Activated CD4-positive, CD25-positive, alpha-beta regulatory T cell (primary cell): ENCODE measurements at places on chromosomes 12 and 14.

DNA sequence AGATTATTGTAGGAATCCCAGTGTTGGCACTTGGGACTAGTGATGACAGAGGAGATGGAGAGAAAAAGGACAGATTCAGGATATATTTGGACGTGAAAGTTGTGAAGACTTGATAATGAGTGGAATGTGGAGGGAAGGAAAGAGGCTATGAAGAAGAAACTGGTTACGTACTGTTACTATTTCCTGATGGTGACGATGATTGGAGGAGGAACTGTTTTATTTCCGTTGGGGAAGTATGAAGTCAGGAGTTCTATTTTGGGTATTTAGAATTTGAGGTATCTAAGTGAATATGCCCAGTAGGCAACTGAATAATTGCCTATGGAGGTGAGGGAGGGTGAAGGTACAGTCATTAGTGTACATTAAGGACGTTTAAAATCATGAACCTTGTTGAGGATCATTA lies 207.2 kb downstream of the TMTC2 start:
- DNase-seq: no peak

DNA sequence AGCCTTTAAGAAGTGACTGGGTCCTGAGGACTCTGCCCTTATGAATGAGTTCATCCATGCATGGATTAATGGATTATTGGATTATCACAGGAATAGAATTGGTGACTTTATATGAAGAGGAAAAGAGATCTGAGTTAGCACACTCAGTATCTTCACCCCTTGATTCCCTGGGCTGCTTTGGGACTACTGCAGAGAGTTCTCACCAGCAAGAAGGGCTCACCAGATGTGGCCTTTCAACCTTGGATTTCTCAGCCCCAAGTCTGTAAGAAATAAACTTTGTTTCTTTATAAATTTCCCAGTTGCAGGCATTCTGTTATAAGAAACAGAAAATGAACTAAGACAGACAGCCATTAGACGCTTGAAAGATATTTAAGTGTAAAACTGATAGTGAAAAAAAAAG lies 509.2 kb downstream of the FLRT2 start:
- no peak for DNase-seq

- no peak for DNase-seq
These were observed 3.5 kb downstream of the TMEM63C start for GRCh38 chr14:77185093-77185465.

- no peak for DNase-seq
These were observed 32.9 kb upstream of the SYCP3 start for GRCh38 chr12:101772012-101772775.

DNA sequence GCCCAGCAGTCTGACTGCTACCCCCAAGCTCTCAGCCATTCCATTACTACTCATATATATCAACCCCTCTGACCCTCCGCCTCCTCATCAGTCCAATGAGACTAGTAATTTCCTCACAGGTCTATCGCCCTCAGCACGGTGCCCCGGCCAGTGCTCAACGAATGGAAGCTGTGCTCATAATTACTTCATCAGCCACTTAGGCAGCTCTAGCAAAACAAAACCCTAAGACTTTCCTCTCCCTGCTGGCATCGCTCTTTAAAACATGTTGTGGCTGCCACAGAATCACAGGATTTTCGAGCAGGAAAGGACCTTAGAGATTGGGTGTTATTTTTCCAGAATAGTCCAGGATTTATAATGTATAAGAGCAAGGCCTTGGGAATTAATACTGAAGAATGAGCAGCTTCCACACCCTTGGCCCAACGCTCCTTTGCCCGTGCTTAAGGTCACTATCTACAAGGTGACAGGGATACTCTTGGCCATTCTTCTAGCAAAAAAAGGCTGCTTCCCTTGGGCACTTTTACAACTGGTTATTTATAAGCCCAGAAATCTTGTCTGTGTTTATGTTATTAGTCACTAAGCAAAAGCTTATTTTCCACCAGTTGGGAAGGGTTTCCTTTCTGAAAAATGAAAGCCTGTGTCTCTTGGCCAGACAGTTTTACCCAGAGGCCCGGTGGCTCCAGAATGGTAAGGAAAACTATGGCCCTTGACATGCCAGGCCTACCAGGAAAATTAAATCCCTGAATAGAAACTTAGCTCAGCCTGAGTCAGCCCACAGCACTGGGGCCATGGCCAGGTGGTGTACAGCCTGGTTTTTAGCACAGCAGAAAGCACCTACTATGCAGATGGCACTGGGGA lies 47.9 kb downstream of the NUAK1 start:
- DNase-seq: no peak

GRCh38 chr14:22039938-22040780 lies 366.5 kb upstream of the OR4E1 start:
- DNase-seq: no peak

DNA sequence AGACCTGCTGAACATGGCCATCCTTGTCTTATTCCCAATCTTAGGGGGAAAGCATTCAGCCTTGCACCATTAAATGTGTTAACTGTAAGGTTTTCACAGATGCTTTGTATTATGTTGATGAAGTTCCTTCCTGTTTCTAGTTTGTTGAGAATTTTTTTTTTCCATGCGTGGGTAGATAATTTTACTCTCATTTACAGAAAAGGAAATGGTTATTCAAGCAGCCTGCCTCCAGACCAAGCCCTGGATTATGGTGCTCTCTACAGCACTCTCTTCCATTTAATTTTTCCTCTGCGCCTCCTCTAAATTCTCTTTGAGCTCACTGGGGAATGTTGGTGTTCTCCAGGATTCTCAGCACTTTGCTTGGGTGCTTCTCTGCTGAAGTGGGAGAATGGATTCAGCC lies 179.3 kb upstream of the PZP start:
- DNase-seq: no peak

DNA sequence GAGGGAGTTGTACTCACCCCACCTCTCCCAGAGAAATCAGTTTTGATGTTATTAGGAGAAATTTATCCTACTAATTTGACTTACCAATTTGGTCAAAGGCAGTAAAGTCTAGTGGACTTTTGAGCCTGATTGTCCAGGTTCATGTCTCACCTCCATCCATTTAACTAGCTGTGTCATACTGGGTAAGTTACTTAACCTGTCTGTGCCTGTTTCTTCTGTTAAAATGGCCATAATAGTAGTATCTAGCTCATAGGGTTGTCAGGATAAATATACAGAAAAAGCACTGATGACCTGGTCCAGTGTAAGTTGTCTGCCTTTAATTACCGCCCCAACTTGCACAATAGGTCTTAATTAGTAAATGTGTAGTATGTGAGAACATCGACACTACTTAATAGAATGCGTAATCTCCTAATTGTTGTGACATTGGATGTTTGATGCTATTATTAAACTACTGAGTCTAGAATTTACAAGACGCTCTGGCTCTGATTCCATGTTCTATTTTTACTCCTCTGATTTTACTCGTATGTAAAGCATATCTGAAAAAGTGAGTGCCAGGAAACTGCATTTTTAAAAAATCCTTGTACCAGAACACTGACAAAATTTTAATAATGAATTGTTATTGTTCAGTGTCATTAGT lies 1.5 kb downstream of the RAB21 start:
- DNase-seq: no peak

DNA sequence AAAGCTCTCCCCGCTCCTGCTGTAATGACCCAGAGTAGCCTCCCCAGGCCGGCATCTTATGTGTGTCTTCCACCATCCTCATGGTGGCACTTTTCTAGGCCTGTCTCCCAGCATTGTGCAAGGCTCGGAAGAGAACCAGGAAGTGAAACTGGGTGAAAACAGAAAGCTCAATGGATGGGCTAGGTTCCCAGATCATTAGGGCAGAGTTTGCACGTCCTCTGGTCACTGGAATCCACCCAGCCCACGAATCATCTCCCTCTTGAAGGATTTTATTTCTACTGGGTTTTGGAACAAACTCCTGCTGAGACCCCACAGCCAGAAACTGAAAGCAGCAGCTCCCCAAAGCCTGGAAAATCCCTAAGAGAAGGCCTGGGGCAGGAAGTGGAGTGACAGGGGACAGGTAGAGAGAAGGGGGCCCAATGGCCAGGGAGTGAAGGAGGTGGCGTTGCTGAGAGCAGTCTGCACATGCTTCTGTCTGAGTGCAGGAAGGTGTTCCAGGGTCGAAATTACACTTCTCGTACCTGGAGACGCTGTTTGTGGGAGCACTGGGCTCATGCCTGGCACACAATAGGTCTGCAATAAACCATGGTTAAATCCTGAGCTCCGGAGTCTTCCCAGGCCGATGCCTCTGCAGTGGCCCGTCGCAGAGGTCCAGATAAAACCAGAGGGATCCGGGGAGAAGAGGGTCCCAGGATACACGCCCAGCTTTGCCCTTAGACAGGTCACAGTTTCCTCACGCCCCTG lies 15.6 kb downstream of the ACVRL1 start:
- no peak for DNase-seq

GRCh38 chr12:12777092-12777491 lies 8.4 kb upstream of the APOLD1 start:
- DNase-seq: no peak

DNA sequence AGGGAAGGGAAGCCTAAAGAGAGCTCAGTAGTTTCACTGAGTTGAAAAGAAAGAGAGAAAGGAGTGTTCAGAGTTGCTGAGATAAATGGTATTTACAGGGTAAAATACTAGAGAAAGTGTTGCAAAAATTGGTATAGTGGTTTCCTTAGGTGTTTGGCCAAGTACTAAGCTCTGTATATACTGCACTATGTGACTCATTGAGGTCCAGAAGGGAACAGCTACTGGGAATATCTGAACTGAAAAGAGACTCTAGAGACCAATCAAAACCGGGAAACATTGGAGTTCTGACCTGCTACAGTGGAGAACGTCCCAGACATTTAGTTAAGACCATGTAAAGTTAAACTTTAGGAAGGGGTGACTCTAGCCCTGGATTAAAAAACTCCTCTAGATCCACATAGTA lies 42.7 kb upstream of the ALX1 start:
- no peak for DNase-seq

GRCh38 chr14:101467181-101467926 lies 93.9 kb upstream of the DIO3 start:
- no peak for DNase-seq

- no peak for DNase-seq
These were observed 561.2 kb upstream of the SEL1L start for GRCh38 chr14:82094829-82095345.

DNA sequence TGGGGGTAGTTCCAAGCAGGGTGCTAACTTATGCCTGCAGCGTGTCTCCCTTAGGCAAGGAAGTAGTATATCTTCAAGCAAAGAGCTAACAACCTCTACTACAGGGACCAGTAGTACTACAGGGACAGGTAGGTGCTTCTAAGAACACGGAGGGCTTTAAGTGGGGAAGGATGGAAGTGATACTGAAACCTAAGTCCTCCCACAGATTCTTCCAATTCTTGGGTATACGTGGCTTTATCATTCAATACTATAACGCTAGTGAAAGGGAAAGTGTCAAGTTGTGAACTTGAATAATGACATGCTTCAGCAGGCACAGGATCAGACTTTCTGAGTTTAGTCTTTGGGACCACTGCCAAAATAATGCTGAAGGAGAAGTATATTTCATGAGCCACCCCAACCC lies 241.7 kb downstream of the CEP128 start:
- DNase-seq: no peak

DNA sequence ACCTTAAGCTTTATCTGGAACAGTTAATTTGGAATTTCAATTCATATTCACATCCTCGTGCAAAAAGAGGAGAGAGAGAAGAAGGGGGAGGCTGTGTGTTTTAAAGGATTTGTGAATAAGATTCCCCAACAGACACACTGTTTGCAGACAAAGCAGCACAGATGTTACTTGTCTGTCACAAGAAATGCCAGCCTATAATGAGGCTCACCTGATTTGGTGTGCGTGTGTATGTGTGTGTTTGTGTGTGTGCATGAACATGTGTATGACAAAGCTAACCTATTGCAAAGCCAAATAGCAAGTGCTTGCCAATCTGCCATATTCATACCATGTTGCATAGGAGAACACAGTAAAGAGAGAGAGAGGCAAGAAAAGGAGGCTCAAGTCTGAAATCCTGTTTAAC lies 361.6 kb upstream of the NOVA1 start:
- DNase-seq: no peak

DNA sequence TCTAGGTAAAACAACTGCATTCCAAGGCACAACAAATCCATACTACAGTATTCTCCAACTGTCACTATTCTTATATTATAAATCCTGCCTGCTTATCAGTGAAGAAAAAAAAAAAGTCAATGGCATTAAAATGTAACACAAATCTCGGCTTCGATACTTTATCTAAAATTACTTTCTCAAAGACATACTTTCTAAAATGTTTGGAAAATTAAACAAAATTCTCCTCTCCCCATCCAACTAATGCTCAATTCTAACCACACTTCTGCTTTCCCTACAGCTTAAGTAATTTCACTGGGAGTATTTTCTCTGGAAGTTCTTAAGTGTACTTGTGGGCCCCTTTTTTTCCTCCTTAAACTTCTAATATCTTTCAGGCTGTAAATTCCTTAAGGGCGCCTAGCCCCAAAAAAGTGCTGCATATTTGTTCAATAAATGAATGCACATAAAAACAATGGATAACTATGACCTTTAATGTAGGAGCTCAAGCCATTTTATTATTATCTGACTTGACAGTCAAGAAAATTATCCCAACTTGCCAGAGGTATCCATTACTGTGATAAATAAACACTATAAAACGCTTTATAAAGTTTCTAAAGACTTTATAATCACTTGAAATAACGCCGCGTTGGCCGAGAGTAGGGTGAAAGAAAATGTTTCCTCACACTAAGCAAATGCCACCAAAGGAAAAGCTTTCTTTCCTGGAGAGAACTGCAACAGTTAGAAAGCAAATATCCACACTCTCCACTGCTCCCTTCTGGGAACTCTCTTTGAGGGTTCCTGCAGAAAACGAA lies 977 bp downstream of the HEATR5A start:
- no peak for DNase-seq

GRCh38 chr12:6268484-6269157 lies 41.9 kb upstream of the PLEKHG6 start:
- DNase-seq: no peak

- DNase-seq: no peak
These were observed 81.1 kb downstream of the SLC24A4 start for GRCh38 chr14:92404018-92404417.

DNA sequence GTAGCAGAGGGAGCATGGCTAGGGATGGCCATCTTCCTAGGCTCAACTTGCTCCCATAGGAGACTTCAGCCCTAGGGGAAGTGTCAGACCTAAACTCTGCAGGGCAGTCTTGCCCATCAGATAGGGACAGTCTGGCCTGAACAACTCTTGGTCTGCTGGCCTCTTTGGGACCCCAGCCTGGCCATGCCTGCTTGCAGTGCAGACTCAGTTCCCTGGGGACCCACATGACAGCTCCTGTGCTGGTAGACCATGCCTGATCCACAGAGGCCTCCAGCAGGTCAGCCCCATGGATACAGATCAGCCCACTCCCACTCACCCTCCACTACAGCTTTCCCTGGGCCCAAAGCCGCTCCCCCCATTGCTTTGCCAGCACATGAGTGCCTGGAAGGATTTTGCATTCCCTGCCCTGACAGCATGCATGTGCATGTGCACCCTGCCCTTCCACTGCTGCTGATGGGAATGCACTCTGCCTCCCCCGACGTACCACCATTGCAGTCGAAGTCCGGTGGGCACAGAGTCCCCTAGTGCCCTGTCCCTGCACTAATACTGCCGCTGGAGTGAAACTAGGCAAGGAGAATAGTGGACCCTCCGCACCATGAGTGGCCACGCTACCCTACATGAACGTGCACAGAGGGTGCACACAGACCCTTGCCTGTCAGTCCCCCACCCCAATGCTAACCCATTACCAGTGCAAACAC lies 841.4 kb downstream of the FSCB start:
- no peak for DNase-seq

- DNase-seq: no peak
These were observed 16.2 kb downstream of the PSMC1 start for GRCh38 chr14:90272523-90272922.
